Uterine smooth muscle cell (primary cell): ENCODE measurements at places on chromosomes 2 and 18. TPM values are rescaled to one million over a fixed set of nuclear protein-coding genes. Genes with fewer than 3 reads are reported as not detected.

Gene TMEM247
- not detected in 2 replicates for total RNA-seq

Gene LTBP1
- total RNA-seq = 502 and 503 TPM in 2 replicates

Gene ZBTB7C
- not detected in 2 replicates for total RNA-seq

Gene DSG4
- total RNA-seq = not detected in 2 replicates

Gene IMMT
- 56.9 and 66.6 TPM in 2 replicates for total RNA-seq

Gene SAP130
- 3.2 and 4.9 TPM in 2 replicates for total RNA-seq

Gene TBR1
- total RNA-seq = not detected in 2 replicates

Gene CYBRD1
- 82.6 and 192 TPM in 2 replicates for total RNA-seq

Gene IL36RN
- under 0.01 TPM in 1 of 2 replicates, not detected in the other for total RNA-seq
